ENCODE measurements at places on chromosomes 7 and 10.
A peak's percentile ranks its signal among the peaks of the same experiment; 100 is the strongest.

GRCh38 chr10:3009341-3009740, 58.0 kb upstream of the PFKP start:
- DNase-seq: no peak

- DNase-seq: no peak
Measured at GRCh38 chr10:70661623-70662361, 10.5 kb upstream of the ADAMTS14 start.

GRCh38 chr7:27960415-27960814, 220.2 kb downstream of the JAZF1 start:
- no peak for DNase-seq

DNA sequence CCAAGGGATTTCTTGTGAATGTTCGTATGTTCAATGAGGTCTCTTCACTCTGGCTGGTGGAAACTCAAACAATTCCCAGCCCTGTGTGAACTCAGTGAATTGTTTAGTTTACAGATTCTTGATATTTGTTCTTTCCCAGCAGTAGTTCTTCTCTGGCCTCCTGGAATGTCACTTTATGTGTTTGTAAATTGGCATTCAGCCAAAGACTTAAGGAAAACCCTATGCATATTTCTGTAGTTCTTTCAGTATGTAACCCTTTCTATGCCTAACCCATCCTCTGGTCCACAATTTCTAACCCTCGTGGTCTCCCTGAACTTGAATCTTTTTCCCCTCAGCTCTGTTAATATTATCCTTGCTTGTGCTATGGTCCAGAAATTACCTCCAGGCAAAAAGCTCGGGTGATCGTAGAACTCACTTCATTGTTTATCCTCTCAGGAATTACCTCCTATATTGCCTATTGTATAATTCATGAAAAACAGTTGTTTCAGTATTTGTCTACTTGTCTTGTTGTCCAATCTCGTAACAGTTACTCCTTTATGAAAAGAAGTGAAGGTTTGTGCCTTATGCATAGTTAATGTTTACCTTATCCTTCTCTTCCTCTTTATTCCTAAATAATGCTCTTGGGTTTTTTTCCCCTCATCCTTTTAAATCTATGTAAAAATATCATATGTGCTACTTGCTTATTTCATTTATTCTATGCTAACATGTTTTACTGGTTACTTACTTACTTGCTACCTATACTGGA, 23.7 kb upstream of the AGR3 start:
- no peak for DNase-seq

- DNase-seq: no peak
Measured at GRCh38 chr7:158291998-158292397, 295.6 kb downstream of the PTPRN2 start.

GRCh38 chr7:84336303-84336702, 141.7 kb upstream of the SEMA3A start:
- DNase-seq: no peak

GRCh38 chr7:49639808-49640207, 133.6 kb upstream of the VWC2 start:
- no peak for DNase-seq

- DNase-seq: no peak
Measured at GRCh38 chr7:113809581-113809980, 109.2 kb downstream of the PPP1R3A start.

DNA sequence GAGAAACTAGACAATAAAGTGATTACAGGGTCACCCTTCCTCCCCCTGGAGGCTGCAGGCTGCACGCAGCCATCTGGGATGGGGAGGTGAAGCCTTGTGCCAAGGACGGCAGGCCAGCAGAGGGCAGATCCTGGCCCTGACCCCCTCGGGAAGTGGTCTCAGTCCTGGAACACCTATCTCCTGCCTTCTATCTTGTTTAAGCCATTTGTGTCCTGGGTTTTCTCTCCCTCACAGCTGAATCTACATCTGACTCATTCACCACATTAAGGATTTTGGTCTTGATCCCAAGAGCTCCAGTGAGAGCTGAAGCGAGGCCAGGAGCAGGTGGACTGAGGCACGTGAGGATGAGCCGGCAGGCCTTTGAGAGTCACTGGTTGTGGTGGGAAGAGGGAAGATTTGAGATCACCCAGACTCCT, 16.4 kb upstream of the PARP12 start:
- DNase-seq: no peak

- no peak for DNase-seq
Measured at GRCh38 chr10:97188261-97188711, 2.5 kb upstream of the SLIT1 start.

- DNase-seq: no peak
Measured at GRCh38 chr10:104922810-104923209, 281.7 kb downstream of the SORCS3 start.

DNA sequence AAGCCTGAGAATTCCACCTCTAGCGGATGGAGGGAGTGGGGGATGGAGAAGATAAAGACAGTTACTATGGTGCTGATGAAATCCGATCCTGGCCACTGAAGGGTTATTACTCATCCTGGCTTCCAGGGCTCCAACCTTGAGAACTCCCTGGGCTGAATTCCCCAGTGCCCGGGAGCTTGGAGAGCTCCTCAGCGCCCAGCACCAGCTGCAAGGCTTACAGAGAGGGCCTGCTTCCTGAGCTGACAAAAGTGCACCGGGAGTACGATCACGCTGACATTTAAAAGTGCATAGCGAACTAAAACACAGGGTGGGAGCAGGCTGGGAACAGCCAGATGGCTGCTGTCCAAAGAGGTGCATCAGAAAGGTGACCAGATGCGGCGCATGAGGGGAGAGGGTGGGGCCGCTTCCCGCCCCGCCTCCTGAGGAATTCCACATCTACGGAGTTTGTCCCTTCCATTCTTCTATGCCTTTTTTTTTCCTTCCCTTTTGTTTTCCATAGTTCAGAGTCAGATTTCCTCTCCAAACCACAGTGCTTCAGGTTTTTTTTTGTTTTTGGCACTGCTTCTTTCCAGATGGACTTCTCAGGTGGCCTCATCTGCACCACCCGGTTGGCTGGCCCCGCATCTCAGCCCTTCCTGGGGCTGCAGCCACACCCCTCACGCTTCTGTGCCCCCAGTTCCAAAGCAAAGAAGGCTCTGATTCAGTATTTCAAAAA, 62.4 kb upstream of the MKRN1 start:
- no peak for DNase-seq

- no peak for DNase-seq
Measured at GRCh38 chr10:128178302-128178958, 52.2 kb upstream of the MKI67 start.

DNA sequence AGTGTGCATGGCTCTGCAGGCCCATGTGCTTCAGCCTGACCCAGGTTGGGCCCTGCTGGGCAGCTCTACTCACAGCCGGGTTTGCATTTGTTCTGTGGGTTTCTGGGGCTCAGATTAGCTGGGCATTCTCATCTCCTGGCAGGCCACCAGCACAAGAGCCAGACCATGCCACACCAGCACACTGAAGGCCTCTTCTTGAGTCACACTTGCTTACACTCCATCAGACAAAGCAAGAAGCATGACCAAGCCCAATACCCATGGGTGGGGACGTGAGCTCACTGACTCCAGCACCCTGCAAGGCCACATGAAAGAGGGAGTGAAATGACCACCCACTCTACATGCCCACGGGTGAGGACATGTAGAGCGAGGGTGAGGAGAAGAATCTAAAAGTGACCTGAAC, 257.8 kb upstream of the PPP2R2D start:
- DNase-seq: no peak

DNA sequence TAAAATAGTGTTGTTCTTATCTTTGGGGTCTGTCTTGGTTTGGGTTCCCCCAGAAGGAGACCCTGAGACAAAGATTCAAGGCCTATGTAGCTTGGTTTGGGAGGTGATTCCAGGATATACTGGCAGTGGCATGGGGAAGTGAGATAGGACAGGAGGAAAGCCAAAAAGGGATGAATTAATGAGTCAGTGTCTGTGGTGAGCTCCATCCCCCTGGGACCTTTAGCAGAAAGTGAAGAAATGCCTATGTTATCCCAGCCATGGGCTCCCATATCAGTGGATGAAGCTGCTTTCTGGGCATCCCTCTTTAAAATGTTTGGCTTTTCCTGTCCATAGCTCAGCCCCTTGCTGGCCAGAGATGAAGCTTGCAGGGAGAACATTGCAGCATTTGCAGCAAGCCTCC, 217.0 kb upstream of the CTBP2 start:
- DNase-seq: no peak

DNA sequence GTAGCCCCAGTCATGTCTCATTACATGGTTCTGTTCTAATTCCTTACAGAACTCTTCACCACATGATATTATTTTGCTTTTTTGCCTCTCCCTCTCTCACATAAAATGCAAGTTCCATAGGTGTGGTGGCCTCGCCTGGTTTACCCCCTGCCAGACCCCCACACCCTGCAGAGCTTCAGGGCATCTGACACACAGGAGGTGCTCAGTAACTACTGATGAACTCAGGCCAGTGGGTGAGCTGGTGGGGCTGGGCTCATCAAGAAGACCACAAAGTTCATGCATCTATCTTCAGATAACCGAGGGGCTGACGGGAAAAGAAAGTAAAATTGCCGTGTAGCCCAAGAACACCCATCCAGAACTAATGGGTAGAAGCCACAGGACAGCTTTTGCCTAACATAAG, 253.1 kb downstream of the GRID1 start:
- DNase-seq: no peak

- DNase-seq: no peak
Measured at GRCh38 chr10:34759161-34759836, 55.8 kb downstream of the PARD3 start.

DNA sequence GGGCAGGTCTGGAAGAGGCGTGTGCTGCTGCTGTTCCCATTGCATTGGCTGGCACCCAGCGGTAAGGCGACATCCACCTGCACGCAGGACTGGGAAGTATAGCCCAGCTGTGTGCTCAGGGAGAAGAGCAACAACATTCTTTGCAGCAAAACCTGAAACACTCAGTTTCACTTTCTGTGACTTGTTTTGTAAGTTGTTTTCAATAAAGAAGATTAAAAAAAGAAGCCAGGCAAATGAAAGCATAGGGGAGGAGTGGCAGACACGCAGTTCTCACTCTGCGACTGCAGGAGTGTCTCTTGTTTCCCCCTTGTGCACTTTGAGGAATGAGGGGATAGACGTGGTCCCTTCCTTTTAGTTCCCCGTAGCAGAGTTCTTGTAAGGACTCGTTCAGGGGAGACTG, 5.8 kb downstream of the FBH1 start:
- no peak for DNase-seq

- DNase-seq: no peak
Measured at GRCh38 chr10:98427011-98427515, 12.1 kb upstream of the PYROXD2 start.

DNA sequence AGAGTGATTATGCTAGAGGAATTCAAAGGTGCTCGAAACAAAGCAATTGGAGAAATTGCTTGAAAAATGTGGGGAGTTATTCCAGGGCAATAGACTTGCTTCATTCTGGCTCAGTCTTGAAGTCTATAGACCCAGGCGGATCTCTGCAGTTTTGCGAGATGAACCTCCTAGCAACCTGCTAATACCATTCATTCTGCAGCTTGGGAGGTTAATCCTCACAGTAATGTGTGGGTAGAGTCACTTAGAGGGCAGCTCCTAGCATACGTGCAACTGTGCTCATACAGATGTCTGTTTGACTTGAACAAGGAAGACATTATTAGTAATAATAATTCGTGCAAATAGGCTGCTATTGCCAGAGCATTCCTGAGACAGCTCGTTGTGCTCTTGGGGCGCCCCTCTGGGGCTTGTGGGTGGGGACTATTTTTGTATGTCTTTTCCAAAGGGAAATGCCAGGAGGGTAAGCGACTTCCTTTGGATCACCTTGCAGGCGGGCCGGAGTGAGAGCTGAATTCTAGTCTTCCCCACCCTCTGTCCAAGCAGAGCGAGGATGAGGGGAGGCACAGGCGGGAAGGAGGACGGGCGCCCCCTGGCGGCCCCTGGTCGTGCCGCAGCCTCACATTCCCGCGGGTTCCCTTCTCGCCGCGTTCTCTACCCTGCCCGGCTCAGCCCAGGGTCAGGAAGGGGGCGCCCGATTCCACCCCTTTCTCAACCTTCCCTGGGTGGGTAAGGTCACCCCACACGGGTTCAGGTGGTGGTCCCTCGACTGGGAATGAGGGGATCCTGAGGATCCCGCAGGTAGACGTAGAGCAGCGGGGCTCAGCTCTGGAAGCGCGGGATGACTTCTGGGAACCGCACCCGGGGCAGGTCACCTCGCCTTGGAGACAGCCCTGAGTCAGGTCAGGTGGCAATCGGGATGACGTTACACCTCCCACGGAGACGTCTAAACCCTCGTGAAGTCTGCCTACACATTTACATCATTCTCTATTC, 241.5 kb downstream of the PHTF2 start:
- DNase-seq: peak; percentile 17

GRCh38 chr7:31962246-31962645, 108.0 kb downstream of the PDE1C start:
- DNase-seq: no peak

DNA sequence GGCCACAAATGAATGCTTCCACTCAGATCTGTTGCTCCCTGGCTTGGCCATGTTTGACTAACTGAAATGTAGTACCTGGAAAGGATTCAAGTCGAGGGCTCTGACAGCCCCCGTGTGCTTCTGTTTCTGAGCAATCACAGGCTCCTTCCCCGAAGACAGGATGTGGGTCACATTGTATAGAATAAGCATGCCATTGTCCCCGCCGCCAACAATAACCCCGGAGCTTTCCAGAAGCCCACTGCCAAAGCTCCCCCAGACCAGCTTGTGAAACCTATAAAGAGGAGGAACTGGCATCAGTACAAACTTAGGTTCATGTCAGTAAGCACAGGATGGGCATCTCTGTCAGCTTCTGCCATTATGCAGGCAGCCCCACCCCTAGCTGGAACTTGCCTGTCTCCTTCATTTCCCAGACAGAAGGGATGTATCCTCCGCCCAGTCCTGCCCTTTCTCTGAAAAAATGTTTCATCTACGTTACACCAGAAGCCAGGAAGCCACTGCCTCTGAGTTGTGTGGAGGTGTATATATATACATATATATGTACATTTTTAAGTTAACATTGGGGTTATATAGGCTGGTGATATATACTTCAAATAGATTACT, 10.3 kb downstream of the SEC31B start:
- DNase-seq: peak; percentile 35

GRCh38 chr10:92432596-92432995, 141.3 kb downstream of the IDE start:
- DNase-seq: no peak

GRCh38 chr7:129896568-129897382, 56.0 kb downstream of the UBE2H start:
- DNase-seq: no peak

- no peak for DNase-seq
Measured at GRCh38 chr10:45373003-45373575, 927 bp upstream of the ALOX5 start.

DNA sequence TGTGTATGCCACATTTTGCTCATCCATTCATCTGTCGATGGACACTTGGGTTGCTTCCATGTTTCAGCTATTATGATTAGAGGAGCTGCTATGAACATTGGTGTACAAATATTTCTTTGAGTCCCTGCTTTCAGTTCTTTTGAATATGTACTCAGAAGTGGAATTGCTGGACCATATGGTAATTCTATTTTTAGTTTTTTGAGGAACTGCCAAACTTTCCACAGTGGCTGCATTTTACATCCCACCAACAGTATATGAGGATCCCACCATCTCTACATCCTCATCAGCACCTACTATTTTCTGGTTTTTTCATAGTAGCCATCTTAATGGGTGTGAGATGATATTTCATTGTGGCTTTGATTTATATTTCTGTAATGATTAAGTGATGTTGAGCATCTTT, 44.7 kb upstream of the ZMIZ2 start:
- no peak for DNase-seq

GRCh38 chr7:4883372-4884144, at the start of gene RADIL:
Gene RADIL, minus strand, starts transcription at chr7:4883716. Its CDS starts 5,577 bp downstream, at chr7:4878139.
- DNase-seq: peak; percentile 23

All from activated CD4-positive, CD25-positive, alpha-beta regulatory T cell (primary cell).